ENCODE measurements at places on chromosomes 12 and 14.

GRCh38 chr14:104219731-104220214, 81.4 kb downstream of the KIF26A start:
- DNase-seq: no peak

GRCh38 chr14:64891173-64891838, 11.6 kb upstream of the SPTB start:
- no peak for DNase-seq

GRCh38 chr12:57195611-57196371, 20.8 kb upstream of the NXPH4 start:
- no peak for DNase-seq

- peak; percentile 80 for DNase-seq
Measured at GRCh38 chr12:124992874-124993625, 395 bp upstream of the BRI3BP start.

- DNase-seq: no peak
Measured at GRCh38 chr12:6551496-6552139, 4.2 kb downstream of the IFFO1 start.

- no peak for DNase-seq
Measured at GRCh38 chr14:104571246-104571645, 8.3 kb upstream of the C14orf180 start.

- no peak for DNase-seq
Measured at GRCh38 chr12:56425193-56425592, 24.0 kb downstream of the TIMELESS start.

- no peak for DNase-seq
Measured at GRCh38 chr12:92471551-92471950, 231.2 kb upstream of the PLEKHG7 start.

DNA sequence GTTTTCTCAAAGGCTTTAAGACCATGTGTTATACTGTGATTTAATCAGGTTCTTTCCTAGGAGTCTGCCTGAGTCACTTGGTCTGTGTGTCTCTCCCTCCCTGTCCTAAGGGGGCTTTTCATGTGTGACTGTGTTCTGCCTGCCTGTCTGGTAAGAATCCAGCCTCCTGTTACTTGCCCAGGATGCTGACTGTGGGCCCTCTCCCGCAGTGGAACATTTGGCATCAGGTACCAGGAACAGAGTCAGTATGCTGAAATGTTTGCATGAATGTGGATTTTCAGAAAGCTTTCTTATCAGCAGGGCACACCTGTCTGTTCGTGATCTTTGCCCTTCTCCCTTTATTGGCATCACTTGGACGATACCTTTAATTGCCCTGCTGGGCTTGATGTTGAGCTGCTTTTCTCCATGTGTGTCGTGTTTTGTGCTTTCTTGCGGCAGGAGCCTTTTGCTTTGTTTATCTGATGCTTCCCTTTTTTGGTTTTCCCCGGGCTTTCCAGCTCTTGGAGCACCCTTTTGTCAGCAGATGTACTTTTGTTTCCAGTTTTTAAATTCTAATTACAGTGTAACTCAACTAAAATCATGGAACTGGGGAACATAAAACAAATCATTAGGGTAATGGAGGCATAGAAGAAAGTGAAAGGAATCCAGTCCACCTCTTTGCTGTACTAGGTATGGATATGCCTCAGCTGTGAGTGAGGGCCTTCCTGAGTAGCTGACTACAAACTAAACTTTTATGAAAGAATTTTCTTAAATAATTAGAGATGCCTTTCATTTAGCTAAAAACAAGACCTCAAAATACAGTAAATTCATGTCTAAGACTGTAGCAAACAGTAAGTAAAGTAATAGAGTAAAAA, 72.5 kb downstream of the TRAF3 start:
- no peak for DNase-seq

GRCh38 chr12:12685305-12685704, 10.7 kb downstream of the GPR19 start:
- no peak for DNase-seq

- no peak for DNase-seq
Measured at GRCh38 chr12:1906579-1906978, 11.9 kb downstream of the CACNA2D4 start.

- DNase-seq: no peak
Measured at GRCh38 chr14:71737760-71738159, 194.5 kb upstream of the RGS6 start.

DNA sequence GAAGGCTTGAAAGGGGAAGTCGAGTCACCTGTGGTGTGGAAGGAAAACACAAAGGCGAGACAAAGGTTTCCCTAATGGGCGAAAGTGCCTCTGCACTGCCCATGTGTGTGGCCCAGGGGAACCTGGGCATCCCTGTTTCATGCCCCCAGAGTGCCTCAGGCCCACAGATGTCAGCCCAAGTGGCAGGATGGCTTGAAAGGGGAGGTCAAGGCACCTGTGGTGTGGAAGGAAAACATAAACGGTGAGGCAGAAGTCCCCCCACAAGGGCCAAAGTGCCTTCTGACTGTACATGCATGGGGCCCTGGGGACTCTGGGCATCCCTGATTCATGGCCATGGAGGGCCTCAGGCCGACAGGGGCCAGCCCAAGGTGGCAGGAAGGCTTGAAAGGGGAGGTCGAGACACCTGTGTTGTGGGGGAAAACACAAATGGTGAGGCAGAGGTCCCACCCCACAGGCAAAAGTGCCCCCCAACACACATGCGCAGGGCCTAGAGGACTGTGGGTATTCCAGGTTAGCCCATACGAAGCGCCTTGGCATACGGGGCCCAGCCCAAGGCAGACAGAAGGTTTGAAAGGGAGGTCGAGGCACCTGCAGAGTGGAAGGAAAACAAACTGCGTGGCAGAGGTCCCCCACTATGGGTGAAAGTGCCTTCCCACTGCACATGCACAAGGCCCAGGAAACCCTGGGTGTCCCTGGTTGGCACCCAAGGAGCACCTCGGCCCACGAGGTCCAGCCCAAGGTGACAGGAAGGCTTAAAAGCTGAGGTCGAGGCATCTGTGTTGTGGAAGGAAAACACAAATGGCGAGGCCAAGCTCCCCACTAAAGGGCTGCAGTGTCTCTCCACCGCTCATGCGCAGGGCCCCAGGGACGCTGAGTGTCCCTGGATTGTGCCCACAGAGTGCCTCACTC, 382.3 kb downstream of the ALG10 start:
- no peak for DNase-seq

DNA sequence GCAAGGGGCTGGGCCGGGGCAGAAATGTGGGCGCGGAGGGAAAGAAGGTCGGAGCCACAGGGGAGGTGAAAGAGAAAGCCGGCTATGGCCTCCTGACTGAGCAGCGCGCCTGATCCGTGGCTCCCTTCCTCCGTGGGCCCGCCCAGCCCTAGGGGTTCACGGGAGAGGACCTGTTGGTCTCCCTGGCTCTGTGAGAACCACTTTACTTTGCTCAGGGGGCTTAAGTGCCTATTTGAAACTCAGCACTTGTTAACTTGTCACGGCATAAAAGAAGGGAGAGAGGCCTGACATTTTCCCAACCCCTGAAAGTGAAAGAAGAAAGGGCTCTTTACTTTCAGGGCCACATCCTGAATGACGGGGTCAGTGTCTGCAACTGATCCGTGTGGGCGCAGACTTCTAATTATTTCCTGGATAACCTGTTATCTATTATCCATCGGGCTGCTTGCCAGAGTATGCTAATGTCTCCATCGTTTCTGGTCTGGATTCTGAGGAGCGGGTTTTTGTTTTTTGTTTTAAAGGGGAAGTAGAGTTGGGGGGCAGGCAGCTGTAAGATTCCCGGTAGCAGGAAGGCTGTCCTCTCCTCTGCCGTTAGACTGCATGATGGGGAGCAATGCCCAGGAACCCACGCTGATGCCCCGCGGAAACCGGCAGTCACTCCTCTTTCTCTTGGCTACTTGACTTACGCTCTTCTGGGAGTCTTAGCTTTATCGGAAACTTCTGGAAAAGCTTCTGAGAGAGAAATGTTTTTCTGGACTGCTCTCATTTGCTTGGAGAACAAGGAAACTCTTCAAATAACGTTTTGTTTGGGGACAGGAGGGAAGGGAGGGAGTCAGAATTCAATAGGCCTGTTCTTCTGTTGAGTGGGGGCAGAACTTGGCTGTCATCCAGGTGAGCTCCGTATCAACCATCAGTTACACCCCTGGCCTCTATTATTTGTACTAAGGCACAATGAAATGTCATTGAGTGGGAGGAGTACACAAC, 127.7 kb upstream of the MAX start:
- DNase-seq: no peak

DNA sequence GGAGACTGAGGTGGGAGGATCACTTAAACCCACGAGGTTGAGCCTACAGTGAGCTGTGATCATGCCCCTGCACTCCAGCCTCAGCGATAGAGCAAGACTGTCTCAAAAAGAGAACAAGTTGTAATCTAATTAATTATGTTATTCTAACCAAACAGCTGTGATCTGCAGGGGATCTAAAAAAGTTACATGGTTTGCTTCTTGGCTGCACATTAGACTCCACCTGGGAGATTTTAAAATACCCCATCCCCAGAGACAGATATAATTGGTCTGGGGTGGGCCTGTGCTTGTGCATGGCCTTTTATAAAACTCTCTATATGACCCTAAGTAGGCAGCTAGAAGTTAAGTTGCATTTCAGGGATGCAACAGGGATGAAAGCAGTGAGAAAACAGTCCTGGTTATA, 76.7 kb downstream of the SCAF11 start:
- DNase-seq: no peak

DNA sequence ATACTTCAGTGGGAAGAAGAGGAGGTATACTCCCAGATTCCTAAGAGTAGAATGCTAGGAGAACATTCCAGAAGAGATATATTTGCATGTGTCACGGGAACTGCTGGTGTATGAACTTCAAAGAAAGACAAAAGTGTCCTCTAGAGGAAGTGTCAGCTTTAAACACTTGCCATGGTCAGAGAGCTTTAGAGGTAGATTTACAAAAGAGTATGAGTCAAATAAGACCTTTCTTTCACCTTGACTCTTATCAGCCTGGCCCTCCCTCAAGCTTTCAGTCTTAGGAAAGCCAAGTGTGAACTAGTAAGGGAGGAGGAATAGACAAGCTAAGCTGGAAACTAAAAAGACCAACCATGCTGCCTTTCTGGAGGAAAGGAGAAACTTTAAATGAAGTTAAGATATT, 34.7 kb downstream of the COX8C start:
- no peak for DNase-seq

DNA sequence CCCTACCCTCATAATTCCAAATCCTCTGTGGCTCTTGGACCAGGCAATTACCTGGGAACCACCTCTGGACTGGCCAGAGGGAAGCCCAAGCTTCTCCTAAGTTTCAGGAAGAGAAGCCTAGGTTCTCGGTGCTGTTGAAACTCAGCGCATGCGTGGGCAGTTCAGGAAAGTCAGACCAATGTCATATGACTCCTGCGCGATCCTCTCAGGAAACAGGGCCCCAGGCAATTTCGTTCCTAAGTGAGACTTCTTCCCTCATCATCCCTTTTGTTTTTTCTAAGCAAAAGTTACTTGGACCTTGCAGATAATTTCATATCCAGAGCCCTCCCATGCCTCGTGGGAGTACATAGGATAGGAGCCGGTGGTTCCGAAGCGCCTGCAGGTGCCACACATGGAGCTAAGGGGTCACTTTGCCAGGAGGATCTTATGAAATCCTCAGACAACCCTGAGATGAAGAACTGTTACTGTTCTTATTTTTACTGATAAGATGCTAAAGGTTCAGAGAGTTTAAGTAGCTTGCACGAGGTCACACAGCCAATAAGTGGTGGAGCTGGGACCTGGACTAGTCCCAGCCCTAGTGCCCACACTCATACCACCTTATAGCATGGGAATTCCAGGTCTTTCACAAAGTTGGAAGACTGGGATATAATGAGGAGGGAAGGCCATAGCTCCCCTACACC, 168.2 kb downstream of the ZFP36L1 start:
- no peak for DNase-seq

GRCh38 chr14:41607966-41608663, 1.4 kb downstream of the LRFN5 start:
- no peak for DNase-seq

- DNase-seq: no peak
Measured at GRCh38 chr12:4849795-4850345, 59.8 kb upstream of the KCNA1 start.

DNA sequence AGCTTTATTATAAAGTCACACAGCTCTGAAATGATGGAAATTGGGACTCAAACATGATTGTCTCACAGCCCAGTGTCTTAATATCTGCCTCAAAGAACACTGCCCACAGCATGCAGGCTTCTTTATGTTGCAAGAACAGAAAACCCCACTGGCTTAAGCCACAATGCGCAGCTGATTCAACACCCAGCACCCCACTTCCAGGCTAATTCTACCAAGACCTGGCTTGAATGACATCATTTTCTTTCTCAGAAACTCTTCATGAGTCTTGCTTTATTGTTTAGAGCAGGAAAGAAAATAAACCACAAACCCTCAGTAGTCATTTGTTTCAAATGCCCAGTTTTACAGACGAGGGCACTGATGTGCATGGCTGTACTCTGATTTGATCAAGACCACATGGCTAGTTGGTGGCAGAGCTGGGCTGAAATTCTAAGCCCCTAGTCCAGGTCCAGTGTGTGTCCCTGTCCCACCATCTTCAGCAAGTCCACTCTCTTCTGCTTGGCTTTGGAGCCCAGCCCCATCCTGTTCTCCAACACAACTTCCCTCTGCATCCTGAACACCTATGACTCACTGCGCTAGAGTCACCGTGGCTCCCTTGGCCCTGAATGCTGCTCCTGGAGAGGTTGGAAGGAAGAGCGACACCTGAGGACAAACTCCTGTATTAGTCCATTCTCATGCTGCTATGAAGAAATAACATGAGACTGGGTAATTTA, 50.3 kb upstream of the SRSF5 start:
- DNase-seq: no peak

GRCh38 chr12:66665435-66665985, 13.4 kb downstream of the GRIP1 start:
- DNase-seq: no peak

DNA sequence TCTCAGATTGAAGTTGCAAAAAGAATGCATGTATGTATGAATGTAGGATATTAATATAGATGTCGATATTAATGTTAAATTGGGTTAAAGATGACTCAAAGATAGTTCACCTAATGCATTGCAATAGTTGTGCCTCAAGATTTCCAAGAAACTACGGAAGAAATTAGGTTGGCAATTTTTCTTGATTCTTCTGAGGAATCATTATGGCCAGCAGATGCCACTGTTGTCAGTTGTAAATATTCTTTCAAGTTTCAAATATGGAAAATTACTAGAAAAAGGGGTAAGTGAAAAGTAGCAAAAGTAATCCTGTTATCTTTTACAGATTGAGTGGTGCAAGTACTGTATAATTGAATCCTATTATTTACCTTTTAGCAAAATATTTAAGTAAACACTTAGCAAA, 202.1 kb downstream of the ADAMTS20 start:
- no peak for DNase-seq

GRCh38 chr12:83613586-83614110, 926.9 kb downstream of the TMTC2 start:
- DNase-seq: no peak

- no peak for DNase-seq
Measured at GRCh38 chr14:51807356-51807755, 53.1 kb upstream of the GNG2 start.

DNA sequence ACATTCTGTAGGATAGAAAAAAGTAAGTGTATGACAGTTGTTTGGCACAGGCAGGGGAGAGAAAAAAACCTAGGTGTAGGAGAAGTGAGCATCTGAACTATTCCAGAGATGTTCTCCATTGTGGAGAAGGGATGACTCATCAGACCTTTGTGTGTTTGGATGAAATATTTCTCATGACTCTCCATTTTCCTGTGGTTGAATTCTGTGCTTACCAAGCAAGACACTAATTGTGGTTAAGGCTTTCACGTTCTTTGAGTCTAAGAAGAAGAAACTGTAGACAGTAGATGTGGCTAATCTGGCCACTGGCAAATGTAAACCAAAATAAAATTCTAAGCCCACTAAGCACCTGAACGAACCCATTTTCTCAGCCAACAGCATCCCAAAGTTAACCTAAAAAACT, 107.9 kb upstream of the GZMB start:
- DNase-seq: no peak

All from stimulated activated CD4-positive, alpha-beta T cell treated with anti-CD3 and anti-CD28 coated beads, Interleukin-12 subunit alpha, Interleukin-12 subunit beta, amount 100 ng/mL, for 48 hours (primary cell).